Activated naive CD8-positive, alpha-beta T cell treated with anti-CD3 and anti-CD28 coated beads, Interleukin-2, amount 50 U/mL, for 24 hours (primary cell): ENCODE measurements at places on chromosomes 2 and 18.

DNA sequence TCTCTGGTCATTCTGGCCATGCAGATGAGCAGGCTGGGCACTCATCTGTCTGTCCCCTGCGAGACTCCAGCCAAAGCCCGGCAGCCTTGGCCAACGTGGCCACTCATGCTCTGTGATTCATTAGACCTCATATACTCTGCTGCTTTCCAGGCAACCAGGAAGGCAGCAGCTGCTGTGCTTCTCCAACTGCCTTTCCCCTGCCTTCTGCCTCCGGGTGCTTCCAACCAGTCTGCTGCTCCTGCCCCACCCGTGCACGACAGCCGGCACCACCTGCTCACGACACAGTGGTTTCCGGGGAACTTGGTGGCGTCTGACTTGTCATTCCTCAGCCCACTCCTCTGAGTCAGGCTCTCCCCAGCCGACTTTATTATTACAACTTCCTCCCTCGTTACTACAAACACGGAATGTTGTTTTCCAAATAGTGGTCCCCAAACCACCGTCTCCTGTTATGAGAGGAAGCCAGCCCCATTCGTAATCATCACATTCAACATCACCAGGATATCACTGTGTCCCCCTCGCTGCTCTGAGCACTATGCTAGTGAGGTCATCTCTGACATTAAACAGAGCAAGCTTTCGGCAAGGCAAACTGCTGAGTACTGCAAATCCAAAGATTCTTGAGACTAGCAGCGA lies 392.4 kb downstream of the ALK start:
- no peaks in the 10 kb centered on the region for H3K36me3 ChIP-seq
- no peak overlapping the region for H3K4me3 ChIP-seq
- H3K27me3 ChIP-seq: peaks cover 10% of the 10 kb centered on the region
- peak; percentile 21 for DNase-seq
- H3K27ac ChIP-seq: no peak overlapping the region

GRCh38 chr2:120825370-120826259 lies 89.9 kb downstream of the GLI2 start:
- no peaks in the 10 kb centered on the region for H3K36me3 ChIP-seq
- no peaks in the 10 kb centered on the region for H3K4me1 ChIP-seq
- no peaks in the 10 kb centered on the region for H3K27me3 ChIP-seq

DNA sequence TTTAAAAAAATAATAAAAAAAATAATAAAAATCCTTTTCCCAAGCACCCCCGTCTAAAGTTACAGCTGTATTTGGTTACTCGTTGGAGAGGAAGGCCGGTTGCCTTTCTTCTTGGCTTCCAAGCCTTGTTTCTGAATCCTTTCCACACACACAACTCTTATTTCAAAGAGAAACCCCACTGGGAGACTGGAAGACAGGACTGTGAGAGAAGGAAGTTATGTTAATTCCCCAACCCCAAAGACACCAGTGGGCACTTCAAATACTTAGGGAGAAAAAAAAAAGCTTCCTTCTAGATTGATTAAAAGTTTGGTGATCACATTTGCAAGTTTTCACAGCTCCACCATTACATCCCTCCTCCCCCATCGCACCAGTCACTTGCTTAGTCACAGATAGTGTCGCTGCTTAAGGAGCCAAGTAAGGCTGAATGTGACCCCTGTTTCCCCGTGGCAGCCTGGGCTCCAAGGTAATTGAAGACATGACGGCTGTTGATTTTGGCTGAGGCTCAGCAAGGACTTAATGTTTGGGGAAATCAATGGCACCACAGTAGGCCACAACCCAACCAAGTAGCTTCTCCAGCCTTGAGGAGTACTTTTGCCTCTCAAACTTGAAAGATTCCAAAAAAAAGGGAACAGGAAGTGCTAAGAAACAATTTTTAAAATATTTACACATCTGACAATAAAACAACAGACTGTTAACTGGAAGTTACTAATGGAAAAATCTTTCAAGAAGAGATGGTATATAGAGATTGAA lies 40.8 kb upstream of the FRZB start:
- H3K4me1 ChIP-seq: no peaks in the 10 kb centered on the region
- no peak overlapping the region for H3K4me3 ChIP-seq
- no peak for DNase-seq
- H3K36me3 ChIP-seq: no peaks in the 10 kb centered on the region

- no peak overlapping the region for H3K27ac ChIP-seq
- no peaks in the 10 kb centered on the region for H3K36me3 ChIP-seq
- DNase-seq: no peak
- no peaks in the 10 kb centered on the region for H3K27me3 ChIP-seq
- H3K4me3 ChIP-seq: no peak overlapping the region
These were observed 200.5 kb upstream of the HDAC4 start for GRCh38 chr2:239601201-239601851.

DNA sequence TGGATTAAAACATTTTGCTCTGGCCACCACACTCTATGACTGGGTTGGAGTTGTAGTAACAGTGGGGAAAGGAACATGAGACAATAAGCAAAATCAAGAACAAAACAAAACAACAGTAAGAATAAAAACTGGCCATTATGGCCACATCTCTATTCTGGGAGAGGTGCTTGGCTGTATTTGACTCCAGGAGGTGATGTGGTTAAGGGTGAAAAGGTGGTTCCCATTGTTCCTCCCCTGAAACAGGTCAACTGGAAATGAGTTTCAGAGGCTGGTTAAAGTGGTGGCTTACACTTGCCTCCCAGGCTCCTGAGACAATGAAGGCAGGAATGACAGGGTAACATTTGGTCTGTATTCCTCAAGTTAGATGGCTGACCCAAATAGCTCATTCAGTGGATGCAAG lies 67.3 kb upstream of the FANCL start:
- H3K27me3 ChIP-seq: no peaks in the 10 kb centered on the region
- no peak for DNase-seq
- H3K27ac ChIP-seq: no peak overlapping the region
- H3K36me3 ChIP-seq: no peaks in the 10 kb centered on the region
- H3K4me1 ChIP-seq: no peaks in the 10 kb centered on the region
- H3K4me3 ChIP-seq: no peak overlapping the region

- H3K4me3 ChIP-seq: no peak overlapping the region
- no peak overlapping the region for H3K27ac ChIP-seq
- no peaks in the 10 kb centered on the region for H3K4me1 ChIP-seq
These were observed 59.3 kb downstream of the ETAA1 start for GRCh38 chr2:67456428-67456827.

DNA sequence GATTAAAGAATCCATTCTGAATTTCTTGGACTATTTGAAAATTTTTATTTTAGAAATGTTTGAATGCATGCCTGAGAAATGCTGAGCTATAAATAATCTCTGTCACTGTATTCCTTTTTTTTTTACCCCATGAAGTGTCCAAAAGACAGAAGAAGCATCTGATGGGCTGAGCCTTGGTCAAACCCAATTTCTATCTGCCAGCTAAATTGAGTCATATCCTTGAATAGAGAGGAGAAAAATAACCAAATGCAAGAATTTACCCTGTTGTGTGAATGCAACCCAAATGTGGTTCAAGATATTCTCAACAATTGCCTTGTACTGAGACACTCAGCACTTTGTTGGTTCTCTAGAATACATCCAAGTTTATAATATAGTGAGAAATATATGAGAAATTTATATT lies 223.5 kb downstream of the UBE2E3 start:
- peaks cover 12% of the 10 kb centered on the region for H3K4me1 ChIP-seq
- peaks cover 30% of the 10 kb centered on the region for H3K36me3 ChIP-seq
- no peak overlapping the region for H3K4me3 ChIP-seq
- H3K27ac ChIP-seq: no peak overlapping the region
- no peaks in the 10 kb centered on the region for H3K27me3 ChIP-seq

DNA sequence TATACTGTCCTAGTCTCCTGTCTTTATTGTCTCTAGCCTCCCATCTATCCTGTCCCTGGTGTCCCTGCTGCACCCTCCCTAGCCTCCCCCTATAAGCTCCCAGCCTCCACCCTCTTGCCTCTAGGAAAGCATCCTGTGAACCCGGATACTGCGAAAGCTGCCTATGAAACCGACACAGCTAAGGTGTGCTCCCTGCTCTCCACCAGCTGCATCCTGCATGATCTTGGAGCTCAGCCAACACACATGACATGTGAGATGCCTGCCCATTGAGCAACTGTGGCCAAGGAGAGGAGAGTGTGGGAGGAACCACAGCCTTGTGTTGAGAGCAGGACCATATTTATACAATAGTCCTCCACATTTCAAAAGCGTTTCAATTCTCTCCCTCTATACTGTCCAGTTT lies 187.1 kb downstream of the ZBTB7C start:
- no peak overlapping the region for H3K27ac ChIP-seq
- no peak for DNase-seq
- no peaks in the 10 kb centered on the region for H3K4me1 ChIP-seq
- H3K27me3 ChIP-seq: no peaks in the 10 kb centered on the region

- H3K4me3 ChIP-seq: no peak overlapping the region
- no peak for DNase-seq
- H3K27ac ChIP-seq: peak overlapping the region; percentile 8
- H3K4me1 ChIP-seq: peaks cover 5% of the 10 kb centered on the region
These were observed 47.5 kb downstream of the ZNF638 start for GRCh38 chr2:71379086-71379485.

GRCh38 chr18:40984856-40985255 lies 970.2 kb upstream of the PIK3C3 start:
- no peak overlapping the region for H3K4me3 ChIP-seq
- H3K36me3 ChIP-seq: no peaks in the 10 kb centered on the region
- H3K27me3 ChIP-seq: no peaks in the 10 kb centered on the region
- no peak for DNase-seq

DNA sequence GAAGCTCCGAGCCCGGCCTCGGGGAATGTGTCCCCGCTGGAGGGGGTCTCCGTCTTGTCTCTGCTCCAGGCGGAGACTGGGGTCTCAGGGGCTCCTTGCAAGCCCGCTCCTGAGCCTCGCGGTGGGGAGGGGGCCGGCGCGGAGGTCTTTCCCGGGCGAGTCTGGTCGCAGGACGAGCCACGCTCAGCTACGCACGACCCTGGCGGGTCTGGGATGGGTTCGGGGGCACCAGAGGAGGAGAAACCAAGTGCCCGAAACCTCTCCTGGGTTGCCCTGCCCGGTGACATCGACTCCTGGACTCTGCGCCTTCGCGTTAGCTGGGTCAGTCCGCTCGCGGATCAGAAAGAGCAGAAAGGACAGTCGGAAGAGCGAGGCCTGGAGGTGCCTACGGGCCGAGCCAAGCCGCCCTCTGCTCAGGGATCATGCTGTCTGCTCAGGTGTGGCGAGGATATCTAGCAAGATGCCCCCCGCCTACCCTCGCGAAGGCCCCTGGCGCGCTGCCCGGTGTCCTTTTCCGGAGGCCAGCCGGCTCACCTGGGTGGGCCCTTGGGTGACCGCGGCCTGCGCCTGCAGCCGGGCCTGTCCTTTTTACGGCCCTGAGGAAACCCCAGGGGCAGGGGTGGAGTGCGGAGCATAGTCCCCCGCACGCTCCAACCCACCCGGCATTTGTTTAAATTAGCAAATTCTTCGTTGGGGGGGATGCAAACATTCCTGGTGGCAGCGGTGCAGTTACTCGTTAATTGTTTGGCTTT lies 58.7 kb downstream of the SNORC start:
- H3K36me3 ChIP-seq: peaks cover 5% of the 10 kb centered on the region
- DNase-seq: no peak
- H3K27ac ChIP-seq: no peak overlapping the region

GRCh38 chr2:222302178-222303018 lies 3.6 kb upstream of the PAX3 start:
- peaks cover 91% of the 10 kb centered on the region for H3K27me3 ChIP-seq
- DNase-seq: no peak
- peaks cover 5% of the 10 kb centered on the region for H3K36me3 ChIP-seq
- no peak overlapping the region for H3K4me3 ChIP-seq
- H3K27ac ChIP-seq: no peak overlapping the region

GRCh38 chr2:226190479-226191252 lies 609.0 kb downstream of the IRS1 start:
- no peak for DNase-seq
- no peak overlapping the region for H3K27ac ChIP-seq
- peaks cover 10% of the 10 kb centered on the region for H3K27me3 ChIP-seq
- no peak overlapping the region for H3K4me3 ChIP-seq

DNA sequence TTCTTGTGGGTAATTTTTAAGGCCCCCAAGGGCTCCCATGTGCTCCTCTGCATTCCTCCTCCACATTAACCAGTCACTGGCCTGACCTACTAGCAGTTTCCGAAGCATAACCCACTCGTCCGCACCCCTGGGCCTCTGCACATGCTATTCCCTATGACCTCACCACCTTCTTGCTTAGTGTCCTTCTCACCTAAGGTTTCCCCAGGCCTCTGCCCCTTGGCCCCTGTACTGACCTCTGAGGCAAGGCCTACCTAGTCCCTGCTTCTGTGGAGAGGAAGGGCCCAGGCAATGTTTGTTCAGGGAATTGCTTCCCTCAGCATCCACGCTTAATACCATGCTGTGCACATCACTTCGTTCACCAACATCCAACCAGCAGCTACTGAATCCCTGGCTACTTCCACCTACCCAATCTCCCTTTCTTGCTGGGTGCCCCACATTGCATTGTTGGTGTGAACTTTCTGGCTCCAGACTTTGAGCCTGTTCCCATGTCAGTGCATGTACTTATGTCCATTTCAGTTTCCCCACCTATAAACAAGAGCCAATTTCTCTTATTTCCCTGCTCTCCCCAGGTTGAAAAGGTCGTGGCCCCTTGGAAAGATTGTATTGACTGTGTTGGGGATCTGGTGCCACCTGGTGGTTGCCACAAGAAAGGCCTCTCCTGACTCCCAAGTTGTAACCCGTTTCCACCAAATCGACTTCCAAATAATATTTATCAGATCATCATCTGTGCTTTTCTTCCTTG lies 19.2 kb upstream of the TMEM177 start:
- no peak overlapping the region for H3K4me3 ChIP-seq
- no peak overlapping the region for H3K27ac ChIP-seq
- DNase-seq: peak; percentile 56
- H3K4me1 ChIP-seq: no peaks in the 10 kb centered on the region
- H3K36me3 ChIP-seq: no peaks in the 10 kb centered on the region

DNA sequence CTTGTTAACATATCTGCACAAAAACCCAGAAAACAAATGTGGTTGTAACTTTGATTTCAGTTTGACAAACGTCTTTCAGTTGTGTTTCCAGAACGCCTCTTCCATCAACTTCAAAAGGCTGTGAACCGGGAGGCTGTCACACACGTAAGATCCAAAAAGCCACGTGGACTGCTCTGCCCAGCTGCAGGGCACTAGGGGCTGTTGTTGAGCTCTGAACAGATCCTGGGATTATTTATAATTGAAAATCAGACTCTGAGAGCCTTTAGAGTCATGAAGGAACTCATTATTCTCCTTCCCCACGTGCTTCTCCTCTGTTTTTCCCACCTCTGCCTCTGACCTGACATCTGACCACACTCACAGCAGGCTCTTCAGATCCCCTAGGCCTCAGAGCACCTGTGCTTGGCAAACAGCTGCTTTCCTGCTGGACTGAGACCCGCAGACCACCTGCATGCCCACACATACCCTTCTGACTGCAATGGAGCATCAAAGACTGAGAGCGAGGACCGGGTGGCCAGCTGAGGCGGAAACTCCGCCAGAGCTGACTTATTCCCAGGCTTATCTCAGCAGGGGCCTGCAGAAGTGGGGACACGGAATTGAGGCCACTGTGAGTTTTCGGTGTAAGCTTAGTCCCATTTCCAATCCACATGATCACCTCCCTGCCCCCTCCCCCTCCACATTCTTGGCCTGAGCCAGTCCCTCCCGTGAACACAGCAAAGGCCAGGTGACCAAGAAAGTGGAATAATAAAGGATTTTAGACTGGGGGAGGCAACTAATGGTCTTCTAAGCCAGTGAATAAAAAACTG lies 114.8 kb downstream of the ATL2 start:
- H3K36me3 ChIP-seq: peaks cover 7% of the 10 kb centered on the region

GRCh38 chr2:6824962-6825361 lies 40.7 kb downstream of the CMPK2 start:
- H3K27me3 ChIP-seq: no peaks in the 10 kb centered on the region
- DNase-seq: no peak
- H3K4me3 ChIP-seq: no peak overlapping the region
- H3K4me1 ChIP-seq: peaks cover 15% of the 10 kb centered on the region
- H3K27ac ChIP-seq: no peak overlapping the region

GRCh38 chr2:74444498-74445318 lies 3.0 kb upstream of the RTKN start:
- peaks cover 19% of the 10 kb centered on the region for H3K4me1 ChIP-seq
- H3K27ac ChIP-seq: no peak overlapping the region
- no peaks in the 10 kb centered on the region for H3K36me3 ChIP-seq
